ENCODE measurements at places on chromosomes 7 and 10. TPM values are rescaled to one million over a fixed set of nuclear protein-coding genes. Genes with fewer than 3 reads are reported as not detected.

Gene GPC2
- total RNA-seq, result 5.1 TPM

Gene FEZF1
- total RNA-seq, result not detected

Gene FAM20C
- 33.8 TPM for total RNA-seq

Gene GNGT1
- 0.70 TPM for total RNA-seq

Gene TUBAL3
- not detected for total RNA-seq

Gene AASS
- total RNA-seq, result 46.8 TPM

Gene POLR2J2
- total RNA-seq, result 17.3 TPM

Gene CDC14C
- not detected for total RNA-seq

Gene GPR158
- total RNA-seq, result 0.21 TPM

Gene INSYN2A
- total RNA-seq, result 0.31 TPM

Gene BEND7
- total RNA-seq, result 22.5 TPM

Gene TAS2R3
- 6.4 TPM for total RNA-seq

Gene PDZD7
- 0.18 TPM for total RNA-seq

Gene SYNPO2L
- total RNA-seq, result 0.29 TPM

Gene AKR1C2
- total RNA-seq, result 343 TPM

Gene CYP3A7
- 0.75 TPM for total RNA-seq

Gene PRLHR
- not detected for total RNA-seq

Gene CPA4
- not detected for total RNA-seq

Gene LRRTM3
- 0.13 TPM for total RNA-seq

DNA sequence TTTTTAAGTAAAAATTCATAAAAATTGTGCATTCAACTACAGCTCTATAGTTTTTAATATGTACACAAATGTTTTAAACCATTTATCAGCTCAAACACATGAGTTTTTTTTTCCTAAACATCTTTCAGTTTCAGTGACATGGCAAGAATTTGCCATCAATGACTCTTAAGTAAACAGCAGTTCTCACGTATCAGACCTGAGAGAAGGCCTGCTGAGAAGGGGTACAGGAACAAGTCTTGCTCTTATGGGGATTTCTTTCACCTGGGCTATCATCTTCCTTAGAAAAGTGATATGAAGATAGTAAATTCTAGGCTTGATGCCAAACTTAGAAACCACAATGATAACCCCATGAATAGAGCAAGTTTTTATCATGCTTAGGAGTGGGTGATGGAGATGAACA lies 467.8 kb downstream of the ARL4A start:
- DNase-seq, result no peak

DNA sequence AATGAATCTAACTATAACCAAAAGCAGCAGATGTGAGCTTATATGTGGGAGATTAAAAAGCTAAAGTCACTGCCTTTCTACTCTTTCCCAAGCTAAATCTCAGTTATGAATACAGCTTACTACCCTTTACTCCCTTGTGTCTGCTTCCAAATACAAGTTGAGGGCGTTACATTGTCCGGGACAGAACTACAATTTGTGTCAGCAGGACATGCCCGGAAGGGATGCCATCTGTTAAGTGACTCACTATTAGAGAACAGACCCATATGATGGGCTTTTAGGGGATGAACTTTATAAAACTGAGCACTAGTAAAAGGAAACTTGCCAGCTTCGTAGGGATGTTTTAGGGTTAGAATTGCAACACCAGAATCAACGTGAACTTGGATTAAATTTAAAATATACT lies 299.7 kb upstream of the CSTF2T start:
- no peak for DNase-seq

- DNase-seq, result no peak
These were observed 37.1 kb downstream of the COL26A1 start for GRCh38 chr7:101399759-101400158.

DNA sequence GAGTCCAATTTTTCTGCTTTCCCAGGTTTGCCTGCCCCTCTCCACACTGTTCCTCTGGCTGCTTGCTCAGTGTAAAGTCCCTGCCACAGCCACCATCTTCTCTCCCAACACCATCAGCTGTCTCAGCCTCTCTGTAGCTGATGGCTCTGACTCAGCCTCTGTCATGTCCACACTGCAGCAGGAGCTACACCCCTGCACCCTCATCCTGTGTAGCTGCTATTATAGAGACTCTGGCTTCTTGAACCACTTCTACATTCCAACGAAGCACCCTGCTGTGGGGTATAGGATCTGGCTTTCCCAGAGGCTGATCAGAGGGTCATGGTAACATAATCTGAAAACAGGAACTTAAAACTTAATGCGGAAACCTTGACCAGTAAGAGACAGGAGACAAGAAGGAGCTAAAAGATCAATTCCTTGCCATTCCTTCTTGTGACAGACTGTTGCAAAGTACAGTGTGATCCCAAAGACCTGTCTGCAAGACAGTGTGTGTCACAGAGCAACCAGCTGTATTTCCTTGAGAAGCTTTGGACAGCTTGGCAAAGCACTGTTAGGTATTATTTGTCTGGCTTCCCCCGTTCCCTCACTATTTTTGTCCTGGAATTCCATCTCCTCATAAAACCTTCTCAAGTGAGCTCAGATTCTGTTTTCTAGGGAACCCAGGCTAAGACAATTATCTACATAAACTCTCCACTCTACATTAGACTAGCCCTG lies 42.3 kb downstream of the NRCAM start:
- DNase-seq, result no peak

- DNase-seq, result peak; percentile 54
These were observed 6.7 kb downstream of the PNLIPRP2 start for GRCh38 chr10:116627386-116627933.

DNA sequence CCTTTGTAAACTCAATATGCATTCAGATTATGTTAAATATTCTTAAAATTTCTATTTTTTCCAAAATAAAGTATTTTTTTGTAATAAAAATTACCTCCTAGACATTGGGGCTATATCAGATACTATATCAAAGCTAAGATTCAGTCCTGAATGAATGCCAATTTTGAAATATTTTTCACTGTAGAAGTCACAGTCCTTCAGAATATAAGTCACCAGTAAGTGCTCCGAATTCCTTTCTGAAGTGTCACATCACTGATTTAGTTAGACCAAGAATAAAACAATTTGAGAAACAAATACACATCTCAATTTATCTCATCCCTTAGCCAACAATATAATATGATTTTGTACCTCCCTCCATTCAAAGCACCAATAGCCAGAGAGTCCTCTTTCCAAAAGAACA lies 33.9 kb upstream of the GSAP start:
- DNase-seq, result no peak

DNA sequence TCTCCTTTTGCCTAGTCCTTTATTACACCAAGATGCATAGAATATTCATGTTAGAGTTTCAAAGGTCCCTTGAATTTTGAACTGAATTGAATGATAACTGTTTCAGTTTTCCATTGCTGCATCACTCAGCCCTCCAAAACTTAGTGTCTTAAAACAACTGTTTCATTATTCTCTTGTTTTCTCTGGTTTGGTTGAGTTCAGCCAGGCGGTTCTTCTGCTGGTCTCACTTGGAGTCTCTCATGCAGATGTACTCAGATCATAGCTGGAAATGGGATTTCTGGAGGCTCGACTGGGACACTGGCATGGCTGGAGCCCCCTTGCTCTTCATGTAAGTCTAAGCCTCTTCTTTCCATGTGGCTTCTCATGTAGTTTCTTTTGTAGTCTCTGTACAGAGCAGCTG lies 107.2 kb upstream of the MKI67 start:
- no peak for DNase-seq

- no peak for DNase-seq
These were observed 1.6 kb upstream of the GTF2I start for GRCh38 chr7:74655768-74656440.

GRCh38 chr7:140945940-140946339 lies 21.2 kb upstream of the BRAF start:
- no peak for DNase-seq

DNA sequence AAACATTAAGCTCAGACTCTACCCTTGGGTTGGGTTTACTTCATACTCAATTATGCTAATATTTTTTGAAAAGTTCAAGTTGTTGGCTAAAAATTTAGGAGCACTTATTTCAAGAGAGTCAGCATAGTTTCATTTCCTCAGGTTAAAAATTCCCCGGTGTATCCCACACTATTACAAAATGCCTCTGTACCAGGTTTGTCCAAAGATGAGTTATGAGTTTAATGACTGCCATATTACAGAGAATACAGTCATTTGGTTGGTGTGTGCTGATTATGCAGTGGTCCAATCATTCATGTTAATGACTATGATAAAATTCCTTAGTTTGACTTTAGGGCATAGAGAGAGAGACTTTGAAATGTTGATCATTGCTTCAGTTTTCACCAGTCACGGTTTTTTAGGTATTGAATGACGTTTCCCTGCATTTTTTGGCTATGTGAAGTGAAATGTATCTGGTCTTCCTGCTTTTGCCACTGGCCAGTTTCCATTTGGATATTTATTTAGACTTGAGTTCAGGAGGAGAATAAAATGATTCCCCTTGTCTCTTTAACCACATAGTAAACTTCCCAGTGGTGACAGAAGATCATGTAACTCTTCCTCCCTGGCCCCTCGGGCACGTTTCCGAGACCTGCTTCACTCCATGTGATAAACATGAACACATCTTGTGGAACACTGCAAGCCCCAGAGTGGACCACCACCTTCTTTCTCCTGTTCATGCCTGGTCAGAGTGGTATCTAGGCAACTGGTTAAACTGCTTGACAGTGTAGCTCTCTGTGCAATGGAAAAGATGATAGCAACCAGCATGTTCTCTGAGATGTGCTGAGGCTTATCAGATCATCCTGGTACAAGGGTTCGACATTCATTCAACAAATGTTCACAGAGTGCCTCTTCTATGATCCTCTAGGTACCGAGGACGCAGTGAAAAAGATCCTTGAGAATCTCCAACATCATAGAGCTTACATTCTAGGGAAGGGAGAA lies 153.6 kb downstream of the CACNB2 start:
- DNase-seq, result no peak

DNA sequence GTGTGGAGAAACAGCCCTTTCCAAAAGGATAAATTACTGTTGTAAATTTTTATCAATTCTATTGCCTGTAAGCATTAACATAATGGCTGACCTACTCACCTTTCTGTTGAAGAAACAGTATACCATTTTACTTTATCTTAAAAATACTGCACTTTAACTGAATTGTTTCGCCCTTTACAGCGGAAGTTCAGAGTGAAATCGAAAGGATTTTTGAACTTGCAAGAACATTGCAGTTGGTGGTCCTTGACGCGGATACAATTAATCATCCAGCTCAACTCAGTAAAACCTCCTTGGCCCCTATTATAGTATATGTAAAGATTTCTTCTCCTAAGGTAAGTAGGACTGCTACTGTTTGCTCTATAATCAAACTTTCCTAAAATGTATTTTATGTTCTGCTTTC lies 117.5 kb downstream of the NSUN6 start:
- no peak for DNase-seq

DNA sequence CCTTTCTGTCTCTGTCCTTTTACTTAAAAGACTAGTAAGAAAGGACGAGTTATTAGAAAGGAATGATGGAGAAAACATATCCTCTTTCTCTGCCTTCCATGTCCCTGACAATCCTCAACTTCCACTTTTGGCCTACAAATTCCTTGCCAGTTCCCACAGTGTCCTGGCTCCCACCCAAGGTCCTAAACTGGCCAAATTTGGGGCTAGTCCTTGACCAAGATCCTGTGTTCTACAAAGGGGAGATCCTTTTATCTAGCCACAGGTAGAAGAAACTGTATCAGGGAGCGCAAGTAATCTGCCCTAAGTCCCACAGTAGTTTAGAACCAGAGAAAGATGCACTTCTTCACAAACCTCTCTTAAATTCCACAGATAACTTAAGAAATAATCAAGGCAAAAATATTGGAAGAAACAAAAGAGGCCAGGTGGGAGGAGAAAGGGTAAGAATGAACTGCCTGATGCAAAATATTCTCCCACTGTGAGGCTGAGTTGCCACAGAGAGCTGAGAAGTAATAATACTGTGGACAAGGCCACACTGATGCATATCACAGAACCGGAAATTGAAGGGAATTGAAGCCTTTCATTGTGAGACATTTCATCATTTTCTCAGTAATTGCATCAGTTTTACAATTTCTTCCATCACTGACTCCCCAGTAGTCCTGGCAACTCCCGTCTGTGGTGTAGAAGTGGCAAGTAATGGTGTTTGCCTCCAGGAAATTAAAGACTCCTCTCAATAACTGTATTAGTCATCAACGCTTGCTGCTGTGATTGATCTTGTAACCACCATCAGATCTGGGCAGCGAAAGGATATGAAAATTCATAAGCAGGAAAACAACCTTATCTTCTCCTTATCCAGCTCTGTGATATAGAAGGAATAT lies 47.2 kb downstream of the DNAJC12 start:
- DNase-seq, result no peak

DNA sequence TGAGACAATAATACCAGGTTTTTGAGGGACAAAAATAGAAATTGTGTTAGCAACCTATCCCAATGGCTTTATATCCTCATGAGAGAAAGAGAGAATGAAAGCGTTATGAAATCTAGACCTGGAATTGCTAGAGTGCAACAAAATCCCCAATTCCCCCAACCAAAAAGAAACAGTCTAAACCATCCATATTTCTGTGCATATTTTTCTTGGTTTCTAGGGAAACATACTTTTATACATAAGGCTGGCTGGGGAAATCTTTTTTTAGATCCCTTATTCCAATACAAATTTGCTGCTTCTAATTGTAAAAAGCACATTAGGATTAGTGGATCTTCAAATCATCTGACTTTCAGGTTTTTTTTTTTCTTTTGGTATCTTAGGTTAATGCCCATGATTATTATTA lies 277.0 kb upstream of the SEMA3A start:
- DNase-seq, result no peak

DNA sequence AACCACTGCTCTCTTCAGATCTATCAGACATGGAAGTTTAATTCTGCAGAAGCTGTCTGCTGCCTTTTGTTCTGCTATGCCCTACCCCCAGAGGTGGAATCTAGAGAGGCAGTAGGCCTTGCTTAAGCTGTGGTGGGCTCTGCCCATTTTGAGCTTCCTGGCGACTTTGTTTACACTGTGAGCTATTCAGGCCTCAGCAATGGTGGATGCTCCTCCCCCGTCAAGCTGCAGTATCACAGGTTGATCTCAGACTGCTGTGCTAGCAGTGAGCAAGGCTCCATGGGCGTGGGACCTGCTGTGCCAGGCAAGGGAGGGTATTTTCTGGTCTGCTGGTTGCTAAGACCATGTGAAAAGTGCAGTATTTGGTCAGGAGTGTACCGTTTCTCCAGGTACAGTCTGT lies 45.1 kb upstream of the CDK14 start:
- DNase-seq, result no peak

DNA sequence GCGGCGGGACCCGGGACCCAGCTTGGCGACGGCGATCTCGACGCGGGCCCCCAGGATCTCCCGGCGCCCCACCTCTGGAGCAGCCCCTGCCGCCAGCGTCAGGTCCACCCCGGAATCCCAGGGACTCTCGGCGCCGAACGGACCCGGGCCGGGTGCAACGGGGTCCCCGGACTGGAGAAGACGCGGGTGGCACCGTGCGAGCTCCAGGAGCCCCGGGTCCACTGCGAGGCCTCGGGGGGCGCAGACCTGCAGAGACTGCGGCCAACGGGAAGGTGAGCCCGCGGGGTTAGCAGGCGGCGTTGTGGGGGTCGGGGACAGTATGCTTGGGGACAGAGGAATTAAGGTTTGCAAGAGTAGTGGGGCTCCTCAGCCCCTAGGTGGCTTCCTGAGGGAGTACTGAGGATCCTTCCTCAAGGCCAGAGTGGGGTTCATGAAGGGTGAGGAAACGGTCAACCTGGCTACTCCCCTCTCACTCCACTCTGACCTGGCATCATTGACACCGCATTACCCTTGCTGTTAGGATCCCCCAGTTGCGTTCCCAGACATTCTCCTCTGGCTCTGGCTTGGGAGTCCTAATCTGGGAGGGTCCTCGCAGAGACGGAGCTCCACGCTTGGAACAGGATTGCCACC lies 353 bp downstream of the EPHB6 start:
- DNase-seq, result no peak

Data from ureter (tissue), 1 donor.